ENCODE measurements at places on chromosomes 12 and 14. TPM values are rescaled to one million over a fixed set of nuclear protein-coding genes. Genes with fewer than 3 reads are reported as not detected.

DNA sequence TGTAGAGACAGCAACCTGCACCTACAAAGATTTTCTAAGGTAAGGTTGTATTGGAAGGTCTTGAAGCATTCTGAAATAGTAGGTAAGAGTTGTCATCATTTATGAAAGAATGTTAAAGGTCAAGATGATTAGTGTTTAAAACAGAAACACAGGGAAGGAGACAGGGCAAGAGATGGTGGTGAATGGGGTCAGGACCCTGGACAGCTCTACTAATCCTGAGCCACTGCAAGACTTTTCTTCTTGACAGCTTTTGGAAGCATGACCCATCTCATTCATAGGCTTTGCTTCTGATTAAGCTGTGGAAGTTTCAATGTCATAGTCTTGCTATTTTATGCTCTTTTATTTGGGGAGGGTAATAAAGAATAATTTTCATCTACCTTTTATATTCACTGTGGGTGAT lies 75.5 kb upstream of the CAND1 start:
- peak; percentile 25 for DNase-seq

DNA sequence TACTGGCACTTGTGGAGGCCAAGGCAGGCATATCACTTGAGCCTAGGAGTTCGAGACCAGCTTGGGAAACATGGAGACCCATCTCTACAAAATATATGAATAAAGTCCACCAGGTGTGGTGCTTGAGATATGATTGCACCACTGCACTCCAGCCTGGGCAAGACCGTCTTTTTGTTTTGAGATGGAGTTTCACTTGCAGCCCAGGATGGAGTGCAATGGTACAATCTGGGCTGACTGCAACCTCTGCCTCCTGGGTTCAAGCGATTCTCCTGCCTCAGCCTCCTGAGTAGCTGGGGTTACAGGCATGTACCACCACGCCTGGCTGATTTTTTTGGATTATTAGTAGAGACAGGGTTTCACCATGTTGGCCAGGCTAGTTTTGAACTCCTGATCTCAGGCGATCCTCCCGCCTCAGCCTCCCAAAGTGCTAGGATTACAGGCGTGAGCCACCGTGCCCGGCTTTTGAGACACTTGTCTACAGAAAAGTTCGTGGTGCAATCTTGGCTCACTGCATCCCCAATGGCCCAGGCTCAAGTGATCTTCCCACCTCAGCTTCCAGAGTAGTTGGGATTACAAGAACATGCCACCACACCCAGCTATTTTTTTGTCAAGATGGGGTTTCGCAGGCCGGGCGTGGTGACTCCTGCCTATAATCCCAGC lies 16.3 kb upstream of the ATP5F1B start:
- DNase-seq: no peak

DNA sequence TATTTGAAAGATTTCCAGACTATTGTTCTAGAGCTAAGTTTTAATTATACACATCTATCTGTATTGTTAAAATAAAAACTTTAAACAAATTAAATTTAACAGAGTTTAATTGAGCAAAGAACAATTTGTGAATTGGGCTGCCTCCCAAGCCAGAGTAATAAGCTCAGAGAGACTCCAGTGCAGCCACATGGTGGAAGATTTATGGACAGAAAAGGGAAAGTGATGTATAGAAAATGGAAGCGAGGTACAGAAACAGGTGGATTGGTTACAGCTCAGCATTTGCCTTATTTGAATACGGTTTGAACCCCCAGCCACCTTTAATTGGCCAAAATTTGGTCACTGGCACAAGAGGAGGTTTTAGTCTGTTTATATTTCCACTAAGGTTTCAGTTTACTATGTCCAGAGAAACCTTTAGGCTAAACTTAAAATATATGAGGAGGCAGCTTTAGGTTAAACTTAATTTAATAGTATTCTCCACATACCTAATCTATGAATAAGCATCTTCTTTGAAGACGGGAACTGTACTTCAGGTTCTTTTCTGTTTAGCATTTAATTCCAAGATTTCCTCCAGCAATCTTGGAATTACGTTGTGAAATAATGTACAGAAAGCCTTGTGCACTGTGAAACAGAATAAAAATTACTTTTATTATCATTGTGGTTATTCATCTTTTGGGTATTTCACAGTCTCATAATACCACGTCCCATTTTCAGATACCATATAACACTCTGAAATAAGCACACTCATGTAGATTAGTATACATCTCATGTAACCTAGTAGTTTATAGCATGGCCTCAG lies 19.4 kb downstream of the SRGAP1 start:
- DNase-seq: no peak

DNA sequence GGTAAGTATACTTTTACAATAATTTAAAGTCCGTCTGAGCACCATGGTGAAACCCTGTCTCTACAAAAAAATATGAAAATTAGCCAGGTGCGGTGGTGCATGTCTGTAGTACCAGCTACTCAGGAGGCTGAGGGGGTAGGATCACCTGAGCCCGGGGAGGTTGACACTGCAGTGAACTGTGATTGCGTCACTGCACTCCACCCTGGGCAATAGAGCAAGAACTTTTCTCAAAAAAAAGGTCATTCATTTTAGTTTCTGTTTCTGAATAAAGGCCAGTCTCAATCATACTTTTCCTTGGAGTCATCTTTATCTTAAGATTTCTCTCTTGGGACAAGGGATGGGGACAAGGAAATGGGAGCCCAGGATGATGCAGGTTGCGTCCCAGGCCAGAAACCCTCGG lies 12.9 kb downstream of the ANKRD13A start:
- DNase-seq: no peak

GRCh38 chr12:108955225-108955835 lies 65.5 kb downstream of the SVOP start:
- DNase-seq: peak; percentile 21

DNA sequence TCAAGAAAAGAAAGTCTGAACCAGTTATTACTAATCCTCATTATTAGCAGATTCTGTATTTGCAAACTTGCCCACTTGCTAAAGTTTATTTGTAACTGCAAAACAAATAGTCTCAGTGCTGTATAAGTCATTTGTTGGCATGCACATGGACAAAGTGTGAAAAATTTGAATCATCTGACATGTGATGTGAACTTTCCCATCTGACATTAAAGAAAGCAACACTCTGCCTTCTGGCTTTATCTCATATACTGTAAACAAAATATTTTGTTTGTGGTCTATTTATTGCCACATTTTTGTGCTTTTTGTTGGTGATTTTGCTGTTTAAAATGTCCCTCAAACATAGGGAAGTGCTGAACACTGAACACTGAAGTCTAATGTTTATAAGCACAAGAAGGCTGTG lies 513.8 kb downstream of the RPL10L start:
- DNase-seq: no peak

GRCh38 chr14:46887144-46887543 lies 235.6 kb upstream of the RPL10L start:
- no peak for DNase-seq

GRCh38 chr12:53012928-53013327 lies 6.7 kb downstream of the EIF4B start:
- DNase-seq: no peak

GRCh38 chr14:84809158-84809557 lies 720.8 kb upstream of the FLRT2 start:
- no peak for DNase-seq

DNA sequence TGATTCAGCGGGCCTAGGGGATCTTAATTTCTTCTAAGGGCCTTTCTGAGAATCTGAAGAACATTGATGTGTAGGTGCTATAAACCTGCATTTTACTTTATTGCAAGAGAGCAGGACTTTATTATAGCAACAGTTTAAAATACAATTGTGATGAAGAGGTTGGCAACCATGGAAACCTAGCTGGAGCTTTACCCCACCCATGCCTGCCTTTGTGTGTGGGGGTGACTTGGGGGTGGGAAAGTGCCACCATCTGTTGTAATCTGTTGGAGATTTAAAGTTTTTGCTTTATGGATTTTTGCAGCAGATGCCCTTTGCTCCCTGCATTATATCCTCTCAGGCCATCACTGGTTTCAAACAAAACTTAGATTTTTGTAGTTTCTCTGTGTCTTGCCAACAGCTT lies 64.6 kb downstream of the ATG14 start:
- no peak for DNase-seq

GRCh38 chr12:45121224-45121623 lies 70.3 kb upstream of the DBX2 start:
- DNase-seq: no peak

CIROP gene
- total RNA-seq: not detected

OR11G2 gene
- total RNA-seq: not detected

LALBA gene
- not detected for total RNA-seq

RNF212B gene
- total RNA-seq: not detected

GPHB5 gene
- total RNA-seq: not detected

GSC gene
- 0.11 TPM for total RNA-seq
